Activated T-helper 17 cell treated with anti-CD3 and anti-CD28 coated beads, Interleukin-2, amount 50 U/mL, for 72 hours (primary cell): ENCODE measurements at places on chromosomes 2 and 18.

DNA sequence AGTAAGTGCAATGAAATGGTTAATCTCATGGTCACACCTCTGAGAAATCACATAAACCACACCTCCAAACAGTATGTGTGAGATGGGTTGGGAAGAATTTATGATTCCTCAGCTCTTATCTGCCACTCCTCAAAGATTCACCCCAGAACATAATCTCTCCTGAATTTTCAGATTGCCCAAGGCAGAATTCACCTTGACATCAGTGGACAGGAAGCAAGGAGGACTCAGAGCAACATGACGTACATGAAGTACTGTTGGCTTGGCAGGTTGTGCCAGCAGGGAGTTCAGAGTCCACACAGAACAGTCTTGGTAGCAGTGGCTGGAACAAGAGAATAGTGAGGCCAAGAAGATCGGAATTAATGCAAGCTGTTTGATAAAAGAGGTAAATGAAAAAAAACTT, 31.7 kb upstream of the CYBRD1 start:
- ATAC-seq = no peak

- no peak for ATAC-seq
Observed at GRCh38 chr18:69387186-69387585, 13.5 kb upstream of the DOK6 start.

DNA sequence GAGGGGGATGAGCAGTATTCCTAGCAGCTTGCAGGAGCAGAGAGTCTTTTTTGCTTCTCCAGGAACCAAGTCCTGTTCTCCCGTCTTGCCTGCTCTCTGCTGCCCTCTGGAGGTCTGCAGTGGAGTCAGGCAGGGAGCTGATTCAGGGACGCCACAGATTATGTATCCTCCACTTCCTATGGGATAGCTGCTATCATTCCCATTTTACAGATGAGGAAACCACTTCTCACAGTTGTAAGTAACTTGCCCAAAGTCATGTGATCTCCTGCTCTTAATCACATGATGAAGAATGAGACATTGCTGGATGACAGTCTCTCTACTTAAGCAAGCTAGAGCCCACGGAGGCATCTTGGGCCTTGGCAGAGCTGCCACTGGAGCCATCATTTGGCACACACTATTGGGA, 8.3 kb downstream of the SLC4A5 start:
- peak; percentile 82 for ATAC-seq

- ATAC-seq = no peak
Observed at GRCh38 chr2:7517851-7518250, 600.6 kb downstream of the RNF144A start.

- no peak for ATAC-seq
Observed at GRCh38 chr18:46471809-46472498, 185.1 kb downstream of the LOXHD1 start.

DNA sequence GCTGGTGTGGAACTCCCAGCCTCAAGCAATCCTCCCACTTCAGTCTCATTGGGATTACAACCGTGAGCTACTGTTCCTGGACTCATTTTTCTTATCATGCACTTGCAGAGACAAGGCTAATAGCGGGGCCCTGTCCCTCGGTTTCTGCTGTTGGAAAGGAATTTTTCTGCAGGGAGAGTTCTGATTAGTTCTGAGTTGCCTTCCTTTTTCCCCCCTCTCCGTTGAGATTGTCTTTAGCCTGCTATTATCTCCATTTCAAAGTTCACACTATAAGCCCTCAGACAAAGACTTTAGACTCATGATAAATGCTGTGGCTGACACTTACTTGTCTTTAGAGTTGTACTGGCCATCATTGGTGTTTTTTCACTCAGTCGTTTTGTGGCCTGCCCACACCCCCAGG, 97.2 kb downstream of the NCOA1 start:
- no peak for ATAC-seq

GRCh38 chr2:100980046-100980445, 22.0 kb upstream of the RPL31 start:
- no peak for ATAC-seq

DNA sequence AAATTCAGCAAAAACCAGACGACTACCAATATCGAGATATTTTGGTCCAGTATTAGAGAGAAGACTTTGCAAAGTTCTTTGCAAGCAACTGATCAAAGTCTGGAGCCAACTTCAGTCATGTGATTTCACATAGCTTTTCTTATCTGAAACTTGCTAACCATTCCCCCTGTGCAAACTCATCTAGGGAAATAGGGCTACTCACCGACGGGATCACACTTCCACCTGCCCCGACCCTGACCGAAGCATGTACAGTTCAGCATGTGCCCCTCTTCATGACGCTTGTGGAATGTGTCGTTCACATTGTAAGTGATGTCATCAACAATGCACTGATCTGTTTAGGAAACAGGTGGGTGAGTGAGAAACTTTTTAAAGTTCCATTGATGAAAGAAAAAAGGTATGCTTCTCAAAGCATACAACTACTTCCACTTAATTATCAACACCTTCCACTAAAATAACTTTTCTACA, 15.4 kb downstream of the FN1 start:
- no peak for ATAC-seq

- ATAC-seq = no peak
Observed at GRCh38 chr18:34085140-34085739, 139.5 kb downstream of the NOL4 start.

- no peak for ATAC-seq
Observed at GRCh38 chr2:179636100-179636980, 225.1 kb downstream of the ZNF385B start.
